ENCODE measurements at places on chromosomes 6 and 20. TPM values are rescaled to one million over a fixed set of nuclear protein-coding genes. Genes with fewer than 3 reads are reported as not detected.

DNA sequence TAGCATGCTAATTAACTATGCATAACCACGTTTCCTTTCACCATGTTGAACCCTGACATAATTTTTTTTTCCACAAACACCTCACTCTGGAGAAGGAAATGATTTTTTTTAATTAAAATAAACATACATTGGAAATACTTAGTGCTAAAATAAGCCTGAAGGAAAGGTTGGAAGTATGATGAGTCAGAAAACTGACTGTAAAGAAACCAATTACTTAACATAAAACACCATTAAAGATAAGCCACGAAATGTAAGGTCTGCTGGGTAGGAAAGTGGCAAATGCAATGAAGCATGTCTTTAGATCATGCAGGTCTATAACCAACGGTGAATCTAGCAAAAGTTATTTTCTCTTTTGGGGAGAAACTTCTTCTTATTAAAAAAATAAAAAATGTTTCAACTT is 47.5 kb downstream of the OPRM1 start:
- no peak for DNase-seq

DNA sequence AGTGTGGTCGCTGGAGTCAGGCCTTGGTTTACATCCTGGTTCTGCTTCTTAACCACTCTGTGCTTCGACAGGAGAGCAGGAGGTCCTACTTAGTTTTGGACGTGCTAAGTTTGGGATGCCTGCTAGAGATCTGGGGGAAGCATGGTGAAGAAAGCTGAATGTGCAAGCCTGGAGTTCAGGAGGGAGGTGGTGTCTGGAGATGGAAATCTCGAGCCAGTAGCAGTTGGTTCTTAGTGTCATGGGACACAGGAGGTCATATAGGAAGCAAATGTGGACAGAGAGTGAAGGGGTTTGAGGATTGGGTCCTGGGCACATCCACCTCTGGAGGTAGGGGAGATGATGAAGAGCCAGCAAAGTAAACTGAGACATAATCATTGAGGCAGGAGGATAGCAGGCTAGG is 131.4 kb downstream of the SYCP2 start:
- DNase-seq: no peak

DNA sequence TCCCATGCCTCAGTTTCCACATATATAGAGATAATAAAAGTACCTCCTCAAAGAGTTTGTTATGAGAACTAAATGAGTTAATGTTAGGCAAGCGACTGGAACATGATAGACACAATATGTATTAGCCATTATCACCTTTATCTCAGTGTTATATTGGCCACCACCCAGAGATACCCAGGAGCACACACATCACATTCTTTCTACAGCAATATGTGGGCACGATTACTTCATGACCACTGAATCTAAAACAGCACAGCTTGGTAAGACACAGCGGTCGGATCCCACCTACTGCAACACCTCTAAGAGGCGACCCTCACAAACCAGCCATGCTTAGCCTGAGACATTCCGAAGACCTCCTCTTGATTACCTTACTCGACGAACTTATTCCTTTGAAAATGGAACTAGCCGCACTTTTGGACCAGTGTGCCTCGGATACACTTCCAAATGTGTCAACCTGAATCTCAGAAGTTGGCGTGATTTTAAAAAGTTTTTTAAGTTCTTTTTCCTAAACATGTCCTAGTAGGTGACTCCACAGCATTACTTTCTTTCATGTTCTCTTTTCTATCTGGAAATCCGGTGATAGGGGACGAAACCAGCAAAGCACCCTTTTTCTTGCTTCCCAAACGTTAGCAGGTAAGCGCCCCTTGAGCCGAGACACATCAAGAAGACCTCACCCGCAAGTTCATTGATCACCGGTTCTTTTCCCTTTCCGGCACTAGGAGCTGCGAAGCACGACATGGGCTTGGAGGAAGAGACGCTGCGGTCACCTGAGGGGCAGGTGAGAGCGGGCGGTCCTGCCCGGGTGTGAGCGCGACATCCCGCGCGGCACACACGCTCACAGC is 923 bp downstream of the GMDS start:
- no peak for DNase-seq

DNA sequence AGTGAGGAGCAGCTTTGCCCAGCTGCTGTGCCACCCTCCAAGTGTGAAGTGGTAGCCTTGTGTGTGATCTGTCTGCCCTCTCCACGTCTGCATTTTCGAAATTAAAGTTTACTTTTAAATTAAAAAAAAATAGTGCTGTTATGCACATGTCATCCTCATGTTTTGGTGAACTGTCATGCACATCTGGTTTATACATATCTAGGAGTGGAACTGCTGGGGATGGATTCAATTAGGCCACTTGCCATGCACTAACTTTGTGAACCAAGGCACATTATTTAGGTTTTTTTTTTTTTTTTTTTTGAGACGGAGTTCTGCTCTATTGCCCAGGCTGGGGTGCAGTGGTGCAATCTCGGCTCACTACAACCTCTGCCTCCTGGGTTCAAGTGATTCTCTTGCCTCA is 3.6 kb downstream of the GTSF1L start:
- DNase-seq: no peak

The CLPSL2 gene
- not detected for total RNA-seq

The TSBP1 gene
- total RNA-seq: not detected

The SAMD3 gene
- 0.45 TPM for total RNA-seq

The PGK2 gene
- not detected for total RNA-seq

DNA sequence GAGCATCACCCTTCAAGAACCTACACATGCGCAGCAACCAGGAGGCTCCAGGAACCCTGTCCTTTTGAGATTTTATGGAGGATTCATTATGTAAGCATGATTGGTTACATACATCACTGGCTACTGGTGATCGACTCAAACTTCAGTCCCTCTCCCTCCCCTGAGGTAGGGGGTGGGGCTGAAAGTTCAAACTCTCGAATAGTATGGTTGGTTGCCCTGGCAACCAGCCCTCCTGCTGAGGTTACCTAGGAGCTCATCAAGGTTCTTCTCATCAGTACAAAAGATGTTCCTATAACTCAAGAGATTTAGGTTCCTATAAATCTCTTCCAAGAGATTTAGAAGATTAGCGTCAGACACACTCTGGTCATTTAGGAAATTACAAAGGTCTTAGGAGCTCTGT is 21.9 kb upstream of the ZSCAN9 start:
- DNase-seq: no peak

The SLC4A11 gene
- total RNA-seq: 3.9 TPM

- no peak for DNase-seq
Measured at GRCh38 chr6:87869064-87869905, 167.3 kb upstream of the AKIRIN2 start.

- DNase-seq: peak; percentile 41
Measured at GRCh38 chr6:14638906-14639761, 521.6 kb downstream of the CD83 start.

DNA sequence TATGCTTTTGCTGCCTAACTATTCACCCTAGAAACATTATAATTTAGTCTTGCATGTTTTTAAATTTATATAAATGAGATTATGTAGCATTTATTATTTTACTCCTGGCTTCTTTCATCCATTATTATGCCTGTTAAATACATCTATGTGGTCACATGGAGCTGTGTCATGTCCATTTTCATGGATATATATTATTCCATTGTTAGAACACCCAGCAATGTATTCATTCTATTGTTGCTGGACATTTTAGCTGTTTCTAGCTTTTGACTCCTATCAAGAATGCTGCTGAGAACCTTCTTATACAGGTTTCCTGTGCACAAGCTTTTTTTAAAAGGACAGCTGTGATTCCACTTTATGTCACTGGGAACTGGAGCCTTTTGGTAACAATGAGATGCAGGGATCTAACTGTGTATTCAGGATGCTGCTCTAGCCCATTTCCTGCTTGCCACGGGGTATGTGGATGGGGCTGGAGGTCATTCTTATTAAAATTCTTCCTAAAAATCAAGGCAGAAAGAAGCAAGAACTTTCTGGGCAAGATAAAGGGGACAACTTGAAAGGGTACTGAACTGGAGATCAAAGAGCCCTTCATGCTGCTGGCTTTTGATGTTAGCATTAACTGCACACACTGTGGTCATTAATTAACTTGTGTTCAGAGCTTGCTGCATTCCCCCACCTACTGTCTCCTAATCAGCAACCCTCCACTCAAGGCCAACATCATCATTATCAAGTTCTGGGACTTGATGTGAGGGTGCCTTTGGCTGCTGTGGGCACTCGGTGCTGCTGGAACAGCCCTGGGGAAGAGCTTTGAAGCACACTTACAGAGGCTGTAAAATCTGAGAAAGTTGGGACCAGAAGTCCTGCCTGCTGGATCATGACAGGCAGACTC is 96.6 kb upstream of the AKIRIN2 start:
- no peak for DNase-seq

DNA sequence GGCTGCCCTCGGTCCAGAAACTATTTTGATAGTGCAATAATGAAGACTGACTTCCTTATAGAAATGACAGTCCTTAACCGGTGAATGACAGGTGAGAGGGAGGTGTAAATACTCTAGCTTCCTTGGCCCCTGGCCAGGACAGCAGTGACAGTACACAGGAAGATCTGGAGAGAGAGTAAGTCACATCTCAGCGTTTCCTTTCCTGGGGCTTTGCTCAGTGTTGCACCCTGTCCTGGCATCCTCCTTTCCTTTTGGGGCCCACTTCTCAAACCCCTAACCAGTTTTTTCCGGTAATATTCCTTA is 336.9 kb downstream of the CD83 start:
- no peak for DNase-seq

The ZSCAN23 gene
- total RNA-seq: 4.8 TPM

GRCh38 chr20:51660672-51661608 is 107.2 kb downstream of the ATP9A start:
- DNase-seq: peak; percentile 93

- no peak for DNase-seq
Measured at GRCh38 chr6:17169291-17169690, 67.4 kb downstream of the STMND1 start.

- DNase-seq: peak; percentile 34
Measured at GRCh38 chr6:129055796-129056195, 172.9 kb downstream of the LAMA2 start.

The PRDM13 gene
- total RNA-seq: not detected

GRCh38 chr20:48962976-48963771 is 41.7 kb downstream of the ARFGEF2 start:
- DNase-seq: no peak

The CCN6 gene
- total RNA-seq: not detected

The CCDC167 gene
- 24.0 TPM for total RNA-seq

DNA sequence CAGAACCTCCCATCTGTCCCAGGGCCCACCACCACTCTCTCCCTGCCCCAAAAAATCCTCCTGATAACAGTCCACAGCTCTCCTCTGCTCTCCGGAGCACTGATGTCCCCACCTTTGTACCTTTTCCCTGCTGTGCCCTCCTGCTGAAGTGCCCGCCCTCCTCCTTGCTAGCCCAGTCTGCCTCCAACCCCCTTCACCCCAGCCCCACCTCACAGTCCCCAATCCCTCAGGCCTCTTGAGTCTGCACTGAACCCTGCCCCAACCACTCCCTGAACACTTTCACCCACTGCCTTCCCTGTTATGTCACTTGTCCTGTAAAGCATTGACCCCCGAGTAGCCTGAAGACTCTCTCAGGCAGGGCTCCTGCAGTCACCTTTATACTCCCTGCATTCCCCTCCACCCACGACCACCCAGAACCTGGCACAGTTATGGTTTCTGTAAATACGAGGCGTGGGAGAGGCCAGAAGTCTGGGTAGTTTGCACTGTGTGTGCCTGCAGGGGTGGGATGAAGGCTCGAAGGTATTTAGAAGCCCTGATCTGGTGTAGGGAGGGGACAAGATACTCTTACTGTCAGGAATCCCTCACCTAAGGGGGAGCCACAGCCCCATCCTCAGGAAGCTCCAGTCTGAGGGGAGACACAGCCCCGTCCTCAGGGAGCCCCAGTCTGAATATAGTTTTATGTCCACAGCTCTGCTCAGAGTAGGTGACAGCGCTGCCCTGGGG is 5.4 kb downstream of the GLP1R start:
- DNase-seq: no peak

GRCh38 chr6:82772851-82773717 is 292.6 kb downstream of the UBE3D start:
- DNase-seq: no peak

The FAM184A gene
- total RNA-seq: 2.0 TPM

The NEDD9 gene
- 39.6 TPM for total RNA-seq

GRCh38 chr6:67971812-67972211 is 663.3 kb upstream of the ADGRB3 start:
- no peak for DNase-seq

DNA sequence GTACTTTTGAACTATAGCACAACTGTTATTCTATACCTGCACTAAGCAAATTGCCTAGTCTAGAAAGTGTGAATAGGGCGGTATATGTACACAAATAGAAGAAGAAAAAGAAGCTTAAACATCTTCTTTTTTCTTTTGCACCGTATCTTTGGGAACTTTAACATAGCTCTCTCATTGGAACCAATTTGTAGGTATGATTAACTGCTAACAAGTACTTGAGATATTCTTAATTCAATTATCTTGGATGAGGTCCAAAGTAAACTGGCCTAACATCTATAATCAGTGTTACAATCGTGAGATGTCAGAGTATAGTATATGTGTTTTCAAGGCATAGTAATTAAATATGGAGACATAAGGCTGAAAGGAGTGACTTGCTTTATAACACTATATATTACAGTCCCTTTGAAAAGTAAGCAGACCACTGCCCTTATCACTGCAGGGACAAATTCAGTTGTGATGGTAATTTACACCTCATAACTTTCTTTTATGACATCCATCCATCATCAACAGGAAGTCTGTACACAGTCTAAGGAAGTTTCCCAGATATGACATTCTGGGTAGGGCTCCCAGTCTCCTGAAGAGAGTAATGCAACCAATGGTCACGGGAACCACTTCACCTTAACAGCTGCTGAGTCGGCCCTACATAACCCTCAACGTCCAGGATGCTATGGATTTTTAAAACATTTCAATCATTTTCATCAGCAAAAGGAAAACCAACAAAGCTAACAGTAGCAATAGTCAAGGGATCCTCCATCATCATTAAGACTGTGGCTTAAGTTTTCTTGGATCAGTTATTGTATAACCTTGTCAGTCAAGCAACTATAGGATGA is 37.6 kb downstream of the NKAIN2 start:
- no peak for DNase-seq

- no peak for DNase-seq
Measured at GRCh38 chr6:34955442-34955841, 66.4 kb downstream of the ANKS1A start.

The CRISP3 gene
- not detected for total RNA-seq

- peak; percentile 66 for DNase-seq
Measured at GRCh38 chr6:37663019-37663810, 34.5 kb downstream of the MDGA1 start.

The PRICKLE4 gene
- 3.1 TPM for total RNA-seq
